Hematopoietic multipotent progenitor cell treated with erythropoietin and hydrocortisone succinate and interleukin-3 and kit ligand, for 4 days (in vitro differentiated cells): ENCODE measurements at places on chromosomes 2 and 18.

GRCh38 chr2:21270708-21271122 is 146.9 kb downstream of the TDRD15 start:
- DNase-seq = no peak

- no peak for DNase-seq
Observed at GRCh38 chr2:163467251-163467630, 268.6 kb downstream of the FIGN start.

GRCh38 chr2:133937669-133938068 is 316.2 kb upstream of the MGAT5 start:
- no peak for DNase-seq

DNA sequence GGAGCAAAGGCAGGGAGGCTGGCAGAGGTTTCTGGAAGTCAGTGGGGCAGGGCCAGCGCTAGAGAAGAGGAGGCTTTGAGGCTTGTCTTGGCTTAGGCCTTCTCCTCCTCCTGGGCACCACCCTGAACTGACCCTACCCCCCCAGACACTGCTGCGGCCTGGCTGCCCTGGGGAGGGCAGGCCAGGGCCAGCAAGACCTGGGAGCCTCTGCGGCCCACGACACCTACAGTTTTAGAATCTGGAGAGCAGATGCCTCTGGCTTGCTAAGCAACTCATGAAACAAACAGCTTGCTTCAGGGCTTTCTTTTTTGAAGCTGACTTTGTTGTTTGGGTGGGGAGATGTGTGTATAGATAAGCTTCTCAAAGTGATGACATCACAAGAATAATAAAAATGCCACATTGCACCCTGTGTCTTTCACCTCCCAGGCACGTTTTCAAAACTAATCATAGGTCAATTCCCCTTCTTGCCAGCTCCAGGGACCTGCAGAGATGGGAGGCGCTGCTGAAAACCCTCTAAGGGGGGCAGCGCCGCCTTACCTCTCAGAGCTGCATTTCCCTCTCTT is 46.2 kb upstream of the SMAD7 start:
- peak; percentile 38 for DNase-seq
